ENCODE measurements at places on chromosomes 5 and 9.

DNA sequence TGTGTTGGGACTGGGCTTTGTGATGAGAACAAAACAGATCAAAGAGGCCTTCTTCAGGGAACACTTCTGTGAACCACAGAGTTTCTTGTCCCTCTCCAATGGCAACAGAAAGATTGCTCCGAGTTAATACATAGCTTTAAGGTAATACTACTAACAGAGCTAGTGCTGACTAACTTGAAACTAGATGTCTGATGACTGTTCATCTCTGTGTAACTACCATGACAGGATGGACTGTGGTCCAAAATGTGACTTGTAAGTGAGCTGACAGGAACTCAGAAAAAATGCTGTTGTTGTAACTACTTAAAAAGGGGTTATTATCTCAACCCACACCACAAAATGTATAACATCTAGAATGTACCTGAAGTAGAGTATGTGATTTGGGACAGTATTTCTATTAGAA is 630.2 kb upstream of the DMAC1 start:
- no peak for DNase-seq

- DNase-seq, result no peak
Observed at GRCh38 chr9:133518200-133518599, 6.6 kb downstream of the MYMK start.

DNA sequence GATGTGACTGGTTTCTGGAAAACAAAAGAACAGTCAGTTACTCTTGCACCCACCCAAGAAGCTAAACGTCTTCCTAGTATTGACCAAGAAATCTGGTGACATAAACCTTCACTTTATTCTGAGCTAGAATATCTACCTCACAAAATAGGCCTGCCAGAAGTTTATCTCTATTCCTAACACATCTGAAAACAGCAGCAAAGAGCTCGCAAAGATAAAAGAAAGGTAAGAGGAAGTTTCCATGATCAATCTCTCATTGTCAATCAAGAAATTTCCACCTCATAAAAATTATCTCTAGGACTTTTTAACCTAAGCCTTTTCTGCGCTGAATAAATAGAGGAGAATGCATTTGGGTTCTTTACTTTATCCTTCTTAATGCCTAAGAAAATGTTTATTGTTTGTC is 17.3 kb upstream of the ZNF474 start:
- DNase-seq, result no peak

GRCh38 chr5:178116143-178116885 is 3.0 kb downstream of the N4BP3 start:
- no peak for DNase-seq
